ENCODE measurements at places on chromosomes 1 and 21. TPM values are rescaled to one million over a fixed set of nuclear protein-coding genes. Genes with fewer than 3 reads are reported as not detected.

The DMBX1 gene
- not detected for total RNA-seq

The XCL1 gene
- not detected for total RNA-seq

The BTBD8 gene
- total RNA-seq = 8.9 TPM

The SLC9C2 gene
- not detected for total RNA-seq

The PTGFRN gene
- total RNA-seq = 137 TPM

The TFF2 gene
- not detected for total RNA-seq

Measured in gastroesophageal sphincter (tissue), 4 donors.